ENCODE measurements at places on chromosomes 1 and 21.

GRCh38 chr1:17682400-17682799, 72.7 kb upstream of the ACTL8 start:
- DNase-seq: no peak

DNA sequence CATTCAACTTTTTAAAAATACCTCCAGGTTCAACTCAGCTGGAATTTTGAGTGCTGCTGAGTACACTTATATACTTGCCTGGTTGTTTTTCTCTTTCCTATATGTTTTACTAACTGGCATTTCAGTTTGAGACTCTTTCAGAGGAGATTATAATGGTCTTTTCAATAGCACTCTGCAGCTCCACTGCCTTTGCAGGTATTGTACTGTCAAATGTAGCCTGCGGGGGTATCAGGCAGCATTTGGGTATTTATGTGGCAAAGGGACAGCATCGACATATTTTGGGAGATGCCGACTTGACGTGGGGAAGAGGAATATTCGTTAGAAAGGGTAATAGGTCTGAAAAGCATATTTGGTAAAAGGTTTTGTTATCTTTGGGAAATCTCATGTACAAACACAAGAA, 11.1 kb upstream of the TGFBR3 start:
- DNase-seq: no peak

DNA sequence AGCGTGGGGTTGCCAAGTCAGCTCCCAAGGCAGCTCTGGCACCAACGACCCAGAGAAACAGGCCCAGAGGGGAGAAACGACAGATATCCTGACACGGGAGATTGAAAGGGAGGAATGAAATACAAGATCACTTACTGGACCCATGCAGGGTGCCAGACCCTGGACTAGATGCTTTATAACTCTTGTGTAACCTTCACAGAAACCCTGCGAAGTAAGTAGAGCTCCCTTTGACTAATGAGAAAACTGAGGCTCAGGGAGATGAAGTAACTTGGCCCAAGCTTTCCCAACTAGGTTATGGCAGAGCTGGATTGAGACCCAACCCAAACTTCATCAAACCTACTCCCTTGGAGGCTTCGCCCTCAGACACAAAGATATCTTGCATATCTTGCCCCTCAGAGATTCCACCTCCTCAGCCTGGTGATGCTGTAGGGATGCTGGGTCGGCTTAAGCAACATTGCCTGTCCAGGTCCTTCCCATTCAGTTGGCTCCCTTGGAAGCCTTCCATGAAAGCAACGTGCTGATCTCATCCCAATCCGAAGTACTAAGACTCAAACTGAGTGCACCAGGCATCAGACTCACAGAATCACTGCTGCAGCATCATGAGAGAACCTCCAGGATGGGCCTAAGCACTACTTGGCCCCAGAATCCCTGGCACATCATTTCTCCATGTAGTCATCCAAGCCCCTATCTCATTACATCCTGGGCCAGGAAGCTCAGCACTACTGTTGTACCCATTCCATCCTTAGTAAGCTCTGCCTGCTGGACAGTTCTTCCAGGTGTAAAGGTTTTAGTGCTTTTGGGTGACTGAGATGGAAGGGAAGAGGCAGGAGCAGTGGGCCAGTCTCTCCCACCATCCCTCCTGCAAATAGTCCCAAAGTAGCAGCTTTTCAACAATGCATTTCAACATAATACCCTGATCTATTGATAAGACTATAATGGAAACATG, 1.1 kb upstream of the IGSF9 start:
- no peak for DNase-seq

DNA sequence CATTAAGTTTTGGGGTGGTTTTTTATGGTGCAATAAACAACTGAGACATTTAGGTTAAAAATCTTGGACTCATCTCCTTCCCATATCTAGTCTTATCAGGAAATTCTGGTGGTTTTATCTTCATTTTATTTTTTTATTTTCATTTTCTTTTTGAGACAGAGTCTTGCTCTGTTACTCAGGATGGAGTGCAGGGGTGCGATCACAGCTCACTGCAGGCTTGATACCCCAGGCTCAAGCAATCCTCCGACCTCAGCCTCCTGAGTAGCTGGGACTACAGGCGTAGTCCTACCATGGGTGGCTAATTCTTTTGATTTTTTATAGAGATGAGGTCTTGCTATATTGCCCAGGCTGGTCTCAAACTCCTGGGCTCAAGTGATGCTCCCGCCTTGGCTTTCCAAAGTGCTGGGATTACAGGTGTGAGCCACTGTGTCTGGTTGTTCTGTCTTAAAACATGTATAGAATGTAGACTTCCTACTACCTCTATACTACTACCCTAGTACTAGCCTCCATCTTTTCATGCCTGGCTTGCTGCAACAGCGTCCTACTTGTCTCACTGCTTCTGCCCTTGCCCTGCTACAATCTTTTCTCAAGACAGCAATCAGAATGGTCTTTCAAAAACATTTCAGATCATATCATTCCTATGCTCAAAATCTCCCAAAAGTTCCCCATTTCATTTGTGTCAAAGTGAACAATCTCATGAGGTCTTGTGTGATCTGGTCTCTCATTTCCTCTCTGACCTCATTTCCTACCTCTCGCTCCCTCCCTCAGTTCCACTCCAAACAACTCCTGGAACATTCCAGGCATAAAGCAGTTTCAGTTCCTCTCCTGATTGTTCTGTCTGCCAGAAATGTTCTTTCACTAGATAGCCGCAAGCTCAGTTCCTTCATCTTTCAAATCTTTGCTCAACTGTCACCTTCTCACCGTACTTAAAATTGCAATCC, 5.9 kb upstream of the FCGR2A start:
- no peak for DNase-seq

DNA sequence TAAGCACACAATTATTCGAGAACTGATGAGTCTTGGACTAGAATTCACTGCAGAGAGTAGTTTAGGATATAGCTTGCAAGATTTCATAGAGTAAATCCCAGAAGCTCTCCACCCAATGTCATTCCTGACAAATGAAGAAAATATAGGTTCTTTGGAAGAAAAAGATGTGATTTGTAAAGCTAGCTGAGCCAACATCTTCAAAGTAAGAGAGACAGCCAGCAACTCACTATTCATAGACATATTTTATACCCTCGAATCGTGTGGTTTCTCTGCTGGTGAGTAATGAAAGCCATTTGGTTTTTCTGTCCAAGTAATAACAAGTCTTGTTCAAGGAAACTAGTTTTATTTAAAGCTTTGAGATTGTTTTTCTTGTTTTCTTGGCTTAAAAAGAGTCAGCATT, 165.7 kb upstream of the SYT6 start:
- no peak for DNase-seq

Data from stimulated activated CD4-positive, alpha-beta T cell treated with anti-CD3 and anti-CD28 coated beads, Interleukin-4, amount 100 ng/mL, for 4 hours (primary cell).